ENCODE measurements at places on chromosomes 16 and 17. TPM values are rescaled to one million over a fixed set of nuclear protein-coding genes. Genes with fewer than 3 reads are reported as not detected.
A peak's percentile ranks its signal among the peaks of the same experiment; 100 is the strongest.

GRCh38 chr16:23581764-23582163 is 14.4 kb downstream of the NDUFAB1 start:
- no peak for DNase-seq

- peak; percentile 14 for DNase-seq
These were observed 9.6 kb downstream of the CANT1 start for GRCh38 chr17:78999947-79000395.

The MYH2 gene
- total RNA-seq, result 0.86 TPM

DNA sequence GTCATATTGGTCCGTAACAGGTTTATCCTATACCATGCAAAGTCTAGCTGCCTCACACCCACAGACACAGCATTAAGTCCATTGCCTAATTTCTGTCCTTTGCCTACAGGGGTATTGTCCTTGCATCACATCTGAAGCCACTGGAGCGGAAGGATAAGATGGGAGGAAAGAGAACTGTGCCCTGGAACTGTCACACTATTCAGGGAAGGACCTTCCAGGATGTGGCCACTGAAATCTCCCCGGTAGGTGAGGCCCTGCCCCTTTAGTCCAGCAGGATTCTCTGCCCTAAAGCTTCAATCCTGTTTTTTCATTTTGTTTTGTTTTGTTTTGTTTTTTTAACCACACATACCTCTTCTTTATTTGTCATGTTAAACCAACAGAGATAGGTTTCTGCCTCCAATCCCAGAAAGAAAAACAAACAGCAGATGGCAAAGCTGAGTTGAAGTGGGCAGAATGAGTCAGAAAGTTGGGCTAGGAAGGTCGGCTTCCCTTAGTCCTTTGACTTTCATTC is 2.2 kb upstream of the EFTUD2 start:
- DNase-seq, result no peak

GRCh38 chr16:50359626-50360025 is 9.2 kb downstream of the BRD7 start:
- DNase-seq, result no peak

- no peak for DNase-seq
These were observed 24.5 kb upstream of the MILR1 start for GRCh38 chr17:64424324-64424849.

- DNase-seq, result peak; percentile 90
These were observed 118.2 kb upstream of the CHMP6 start for GRCh38 chr17:80873307-80873951.

The GNG13 gene
- not detected for total RNA-seq

The FNDC8 gene
- not detected for total RNA-seq

DNA sequence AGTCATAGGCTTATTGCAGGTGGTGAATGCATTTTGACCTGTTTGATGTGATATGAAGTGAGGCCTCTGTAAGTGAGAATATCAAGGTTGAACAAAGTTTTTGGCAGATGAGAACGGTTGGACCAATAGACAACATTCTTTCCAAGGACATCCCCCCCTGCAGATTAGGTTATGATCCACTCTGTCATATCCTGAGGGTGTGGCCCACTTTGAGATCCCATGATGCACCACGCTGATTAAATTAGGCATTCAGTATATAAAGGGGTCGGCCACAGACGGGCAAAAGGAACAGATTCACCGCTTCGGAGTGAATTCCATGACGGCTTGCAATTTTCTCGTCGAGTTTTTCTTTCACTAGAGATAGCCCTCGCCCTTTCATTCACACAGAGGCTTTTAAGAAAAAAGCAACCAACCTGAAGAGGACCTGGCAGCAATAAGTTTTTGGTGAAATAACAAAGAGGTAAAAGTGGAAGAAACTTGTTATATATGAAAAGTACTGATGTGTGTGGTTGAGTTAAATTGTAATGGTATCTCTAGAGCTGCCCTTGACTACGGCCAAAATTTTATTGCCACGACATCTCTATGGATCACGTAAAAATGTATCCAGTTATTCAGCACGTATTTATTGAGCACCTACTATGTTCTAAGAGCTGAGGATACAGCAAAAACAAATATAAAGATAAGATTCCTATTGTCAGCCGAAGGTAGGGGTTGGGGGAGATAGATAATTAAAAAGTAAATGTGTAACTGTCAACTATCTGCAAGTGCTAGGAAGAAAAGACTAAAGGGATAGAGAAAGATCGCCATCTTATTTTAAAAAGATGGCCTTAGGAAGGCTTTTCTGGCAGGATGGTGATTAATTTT is 1.7 kb upstream of the RBBP6 start:
- no peak for DNase-seq

The NHERF2 gene
- 20.1 TPM for total RNA-seq

DNA sequence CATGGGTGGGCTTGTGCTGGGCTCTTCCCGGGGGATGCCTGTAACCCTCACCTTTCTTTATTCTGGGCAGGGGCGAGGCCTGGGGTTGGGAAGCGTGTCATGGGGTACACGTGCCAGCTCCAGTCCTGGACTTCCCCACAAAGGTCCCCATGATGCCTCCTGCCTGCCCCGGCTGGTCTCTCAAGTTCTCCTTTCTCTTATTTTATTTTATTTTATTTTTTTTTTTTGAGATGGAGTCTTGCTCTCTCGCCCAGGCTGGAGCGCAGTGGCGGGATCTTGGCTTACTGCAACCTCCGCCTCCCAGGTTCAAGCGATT is 8.6 kb downstream of the ATP2A3 start:
- DNase-seq, result no peak

GRCh38 chr16:14491861-14492529 is 138.1 kb downstream of the PARN start:
- no peak for DNase-seq

DNA sequence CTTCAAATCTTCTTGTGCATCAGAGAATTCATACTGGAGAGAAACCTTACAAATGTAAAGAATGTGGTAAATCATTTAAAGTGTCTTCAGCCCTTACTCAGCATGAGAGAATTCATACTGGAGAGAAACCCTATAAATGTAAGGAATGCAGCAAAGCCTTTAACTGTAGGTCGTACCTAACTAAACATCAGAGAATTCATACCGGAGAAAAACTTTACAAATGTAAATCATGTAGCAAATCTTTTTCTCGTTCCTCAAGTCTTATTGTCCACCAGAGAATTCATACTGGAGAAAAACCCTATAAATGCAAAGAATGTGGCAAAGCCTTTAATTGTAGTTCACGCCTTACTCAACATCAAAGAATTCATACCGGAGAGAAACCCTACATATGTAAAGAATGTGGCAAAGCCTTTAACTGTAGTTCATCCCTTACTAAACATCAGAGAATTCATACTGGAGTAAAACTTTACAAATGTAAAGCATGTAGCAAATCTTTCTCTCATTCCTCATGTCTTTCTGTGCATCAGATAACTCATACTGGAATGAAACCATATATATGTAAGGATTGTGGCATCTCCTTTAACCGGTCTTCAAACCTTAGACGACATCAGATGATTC is 118.5 kb upstream of the ZNF267 start:
- DNase-seq, result no peak

The CHRNE gene
- total RNA-seq, result 1.2 TPM

DNA sequence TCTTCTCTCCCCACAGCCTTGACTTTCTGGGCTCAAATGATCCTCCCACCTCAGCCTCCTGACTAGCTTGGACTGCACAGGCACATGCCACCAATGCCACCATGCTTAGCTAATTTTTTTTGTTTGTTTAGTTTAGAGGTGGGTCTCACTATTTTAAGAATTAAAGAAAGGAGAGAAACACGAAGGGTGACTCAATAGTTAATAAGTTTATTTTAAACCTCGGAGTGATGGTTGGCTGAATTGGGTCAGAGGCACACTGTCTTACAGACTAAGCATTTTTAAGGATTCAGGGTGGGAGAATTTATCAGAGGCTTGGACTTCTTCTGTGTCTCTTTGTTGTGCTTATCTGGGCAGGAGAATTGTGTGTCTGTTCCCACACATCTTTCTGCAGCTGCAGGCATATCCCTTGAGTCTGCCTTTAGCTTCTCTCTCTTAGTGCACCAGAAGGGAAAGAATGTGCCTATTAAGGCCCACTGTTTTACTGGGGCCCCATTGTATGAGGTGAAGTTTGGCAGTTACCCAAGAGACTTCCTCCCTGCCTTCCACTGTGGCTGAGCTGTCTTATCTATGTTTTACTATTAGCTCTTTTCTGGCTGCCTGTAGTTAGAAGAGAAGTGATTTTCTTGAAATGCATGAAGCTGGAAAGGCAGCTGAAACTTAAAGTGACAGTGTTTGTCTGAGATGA is 2172.0 kb downstream of the TP53TG3F start:
- no peak for DNase-seq

The LHX1 gene
- 284 TPM for total RNA-seq

The CTRB2 gene
- not detected for total RNA-seq

DNA sequence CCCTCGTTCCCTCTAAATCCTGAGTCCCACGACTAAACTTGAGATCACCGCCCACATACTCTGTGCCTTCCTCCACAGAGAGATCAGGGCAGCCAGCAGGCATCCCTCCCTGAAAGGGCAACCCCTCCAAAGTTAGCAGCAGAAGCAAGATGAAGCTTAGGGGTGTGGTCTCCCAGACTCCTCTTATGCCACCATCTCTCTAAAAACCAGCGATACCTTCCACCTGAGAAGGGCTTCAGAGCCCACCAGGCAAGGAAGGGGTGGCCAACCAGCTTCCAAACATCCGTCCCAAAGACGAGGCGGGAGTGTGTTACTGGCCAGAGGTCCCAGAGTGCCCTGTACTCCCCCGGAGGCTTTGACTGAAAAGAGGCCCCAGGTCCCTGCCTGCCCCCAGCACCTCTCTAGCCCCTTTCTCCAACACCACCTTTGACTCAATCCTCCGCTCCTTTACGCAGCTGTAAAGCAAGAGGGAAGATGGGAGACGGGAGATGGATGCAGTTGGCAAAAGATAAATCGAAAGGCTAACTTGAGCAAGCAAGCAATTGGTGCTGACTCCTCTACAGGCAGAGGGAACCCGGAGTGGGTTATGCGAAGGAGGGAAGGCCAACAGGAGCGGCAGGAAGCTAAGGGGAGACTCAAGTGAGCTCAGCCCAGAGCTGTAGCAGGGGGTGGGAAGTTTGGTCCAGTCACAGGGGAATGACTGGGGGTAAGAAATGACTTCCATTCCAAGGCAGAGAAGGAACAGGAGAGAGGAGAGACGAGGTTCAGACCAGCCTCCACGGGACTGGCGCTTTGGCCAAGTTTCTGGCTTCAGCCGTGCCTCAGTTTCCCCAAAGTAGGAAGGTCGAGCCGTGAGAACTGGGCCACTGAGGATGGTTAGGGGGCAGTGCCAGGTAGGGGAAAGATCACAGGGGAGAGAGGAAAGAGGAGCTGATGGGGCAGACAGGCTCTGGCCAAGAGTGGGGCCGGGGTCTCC is 1.0 kb downstream of the ST3GAL2 start:
- DNase-seq, result peak; percentile 74

- DNase-seq, result no peak
These were observed 10.8 kb upstream of the TLCD3B start for GRCh38 chr16:30041841-30042240.

DNA sequence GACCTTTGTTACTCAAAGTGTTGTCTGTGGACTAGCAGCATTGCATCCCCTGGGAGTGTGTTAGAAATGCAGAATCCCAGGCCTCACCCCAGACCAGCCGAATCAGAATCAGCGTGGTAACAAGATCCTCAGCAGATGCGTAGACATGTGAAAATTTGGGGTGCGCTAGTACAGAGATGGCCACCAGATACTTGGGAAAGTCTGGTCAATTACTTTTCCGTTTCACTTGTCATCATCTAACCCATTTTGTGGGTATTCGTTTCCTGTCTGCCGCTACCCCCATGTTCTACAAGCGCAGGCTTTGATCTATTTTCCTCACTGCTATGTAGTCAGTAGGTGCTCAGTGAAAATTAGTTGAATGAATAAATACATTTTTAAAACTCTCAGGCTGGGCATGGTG is 33.1 kb upstream of the HERPUD1 start:
- DNase-seq, result no peak

- DNase-seq, result no peak
These were observed 579 bp upstream of the KRTAP9-6 start for GRCh38 chr17:41264599-41264998.

GRCh38 chr17:79356839-79357447 is 253.9 kb downstream of the RBFOX3 start:
- DNase-seq, result no peak

- DNase-seq, result no peak
These were observed 20.6 kb upstream of the COL1A1 start for GRCh38 chr17:50221864-50222545.

The CEP295NL gene
- total RNA-seq, result 0.97 TPM

DNA sequence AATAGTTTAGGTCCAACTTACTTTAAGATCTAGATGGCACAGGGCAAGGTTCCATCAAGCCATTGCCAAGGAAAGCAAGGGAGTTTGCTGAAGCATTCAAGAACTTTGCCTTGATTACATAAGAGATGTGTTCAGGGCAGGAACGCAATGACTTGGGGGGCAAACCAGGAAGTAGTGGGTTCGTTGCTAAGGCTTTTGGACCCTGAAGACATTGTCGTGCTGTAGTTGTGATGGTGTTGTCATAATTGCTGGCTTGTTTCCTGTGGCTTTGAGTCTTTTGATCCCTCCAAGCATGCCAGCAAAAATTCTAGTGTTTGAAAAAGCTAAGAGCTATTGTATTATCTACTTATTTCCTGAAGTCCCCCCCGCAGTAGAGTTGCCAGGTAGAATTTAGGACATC is 70.7 kb upstream of the HNF1B start:
- peak; percentile 31 for DNase-seq

- peak; percentile 76 for DNase-seq
These were observed 946 bp downstream of the OSGIN1 start for GRCh38 chr16:83953796-83954576.

DNA sequence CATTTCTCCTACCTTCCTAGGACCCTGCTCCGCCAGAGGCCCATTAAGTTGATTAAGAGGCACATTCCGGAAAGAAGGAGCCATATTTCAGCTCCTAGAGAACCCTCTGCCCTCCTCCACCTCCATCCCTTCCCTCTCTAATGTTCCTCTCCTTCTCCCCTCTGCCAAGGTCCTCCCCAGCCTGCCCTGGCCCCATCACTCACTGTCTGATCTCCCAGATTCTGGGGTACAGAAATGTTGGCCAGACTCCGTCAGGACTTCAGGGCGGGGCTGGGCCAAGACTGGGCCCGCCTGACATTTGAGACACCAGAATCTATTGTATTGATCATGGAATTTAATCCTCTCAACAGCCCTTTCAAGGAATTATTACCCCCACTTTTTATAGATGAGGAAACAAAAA is 136.1 kb downstream of the TMEM132E start:
- peak; percentile 35 for DNase-seq

DNA sequence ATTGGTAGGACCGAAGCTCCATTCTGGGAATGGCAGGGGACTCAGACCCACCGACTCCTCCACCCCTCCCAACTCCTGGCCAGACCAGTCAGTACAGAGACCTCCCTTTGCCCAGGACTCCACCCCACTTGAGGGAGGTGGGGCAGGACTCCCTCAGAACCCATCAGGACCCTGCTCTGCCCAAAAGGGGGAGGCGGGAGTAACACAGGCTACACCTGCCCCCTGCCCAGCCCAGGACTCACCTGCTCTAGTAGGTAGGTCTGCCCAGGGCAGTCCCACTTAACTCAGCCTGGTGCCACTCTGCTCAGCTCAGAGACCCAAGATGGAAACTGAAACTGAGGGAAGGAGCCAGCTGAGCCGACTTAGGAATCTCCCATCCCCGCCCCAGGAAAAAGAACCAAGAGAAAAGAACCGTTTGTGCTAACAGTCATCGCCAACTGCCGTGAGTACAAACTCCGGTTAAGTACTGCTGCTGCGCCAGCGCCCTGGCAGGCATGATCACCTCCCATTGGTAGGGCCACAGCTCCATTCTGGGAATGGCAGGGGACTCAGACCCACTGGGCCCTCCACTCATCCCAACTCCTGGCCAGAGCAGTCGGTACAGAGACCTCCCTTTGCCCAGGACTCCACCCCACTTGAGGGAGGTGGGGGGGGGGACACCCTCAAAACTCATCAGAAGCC is 503 bp downstream of the DHX58 start:
- peak; percentile 72 for DNase-seq

Data from endodermal cell (in vitro differentiated cells).